ENCODE measurements at places on chromosomes 3 and 15.

DNA sequence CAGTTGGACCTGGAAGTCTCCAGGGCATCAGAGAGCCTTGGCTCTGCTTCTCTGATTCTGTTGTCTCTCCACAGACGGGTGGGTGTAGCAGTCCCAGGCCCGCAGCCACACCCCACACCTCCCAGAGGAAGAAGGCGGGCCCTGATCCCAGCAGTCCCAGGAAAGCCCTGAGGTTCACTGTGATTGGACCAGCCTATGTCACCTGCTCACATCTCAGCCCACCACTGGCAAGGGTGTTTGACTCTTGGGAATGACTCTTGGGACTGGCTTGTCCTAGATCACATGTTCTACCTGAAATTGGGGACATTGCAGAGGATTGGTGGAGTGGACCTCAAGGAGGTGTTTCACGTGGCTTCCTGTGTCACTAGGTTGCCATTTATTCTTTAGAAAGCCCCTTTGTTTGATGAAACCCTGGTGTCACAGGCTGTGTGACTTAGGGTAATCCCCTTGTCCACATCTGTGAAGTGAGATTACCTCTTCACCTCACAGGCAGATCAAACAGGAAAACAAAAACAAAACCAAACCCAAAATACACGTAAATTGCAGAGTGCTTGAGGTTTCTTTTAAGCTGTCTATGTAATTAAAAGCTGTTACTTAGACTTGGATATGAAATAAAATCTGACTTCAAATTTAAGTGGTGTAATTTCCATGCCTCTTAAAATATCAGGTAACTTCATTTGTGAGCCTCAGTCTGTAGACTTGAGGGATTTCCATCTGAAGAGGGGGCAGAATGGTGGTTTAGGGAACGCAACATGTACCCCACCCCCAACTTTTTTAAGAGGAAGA is 26.7 kb downstream of the FLNB start:
- no peak for DNase-seq

GRCh38 chr3:129548104-129548965 is 5.4 kb downstream of the H1-8 start:
- DNase-seq, result no peak

DNA sequence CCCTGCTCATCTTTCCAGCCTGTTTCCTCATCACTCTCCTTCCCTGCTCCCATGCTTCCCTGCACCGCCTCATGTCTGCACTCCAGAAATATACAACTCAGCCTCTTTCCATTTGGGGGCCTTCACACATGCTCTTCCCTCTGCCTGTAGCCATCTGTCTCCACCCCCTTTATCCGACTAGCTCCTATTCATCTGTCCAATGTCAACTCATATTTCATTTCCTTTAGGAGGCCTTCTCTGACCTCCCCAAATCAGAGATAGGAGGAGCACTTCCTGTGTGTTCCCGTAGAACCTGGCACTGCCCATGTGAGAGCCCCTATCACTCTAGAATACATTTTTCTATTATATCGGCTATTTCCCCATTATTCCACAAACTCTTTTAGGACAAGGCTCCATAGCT is 10.6 kb downstream of the ATP8B4 start:
- no peak for DNase-seq

- DNase-seq, result no peak
Measured at GRCh38 chr3:104805042-104805441, 561.7 kb upstream of the ALCAM start.

- no peak for DNase-seq
Measured at GRCh38 chr3:193940526-193940925, 195.4 kb upstream of the HES1 start.

DNA sequence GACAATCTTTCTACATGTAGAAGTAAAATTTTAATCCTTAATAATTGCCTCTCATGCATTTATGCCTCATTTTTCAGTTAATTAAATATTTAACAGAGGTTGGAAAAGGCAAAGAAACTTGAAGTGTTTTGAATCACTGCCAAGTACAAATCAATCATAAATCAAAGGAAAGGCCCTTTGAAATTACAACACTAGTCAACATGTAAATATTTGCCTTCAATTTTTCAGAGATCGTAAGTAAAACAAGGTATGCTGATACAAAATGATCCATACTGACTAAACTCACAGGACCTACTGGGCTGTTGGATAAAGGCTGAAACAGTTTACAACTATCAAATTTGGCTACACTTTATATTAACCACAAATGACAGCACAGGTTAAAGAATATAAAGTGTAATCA is 33.9 kb downstream of the ZBBX start:
- DNase-seq, result no peak

- no peak for DNase-seq
Measured at GRCh38 chr3:150901793-150902192, 3.4 kb downstream of the MINDY4B start.

DNA sequence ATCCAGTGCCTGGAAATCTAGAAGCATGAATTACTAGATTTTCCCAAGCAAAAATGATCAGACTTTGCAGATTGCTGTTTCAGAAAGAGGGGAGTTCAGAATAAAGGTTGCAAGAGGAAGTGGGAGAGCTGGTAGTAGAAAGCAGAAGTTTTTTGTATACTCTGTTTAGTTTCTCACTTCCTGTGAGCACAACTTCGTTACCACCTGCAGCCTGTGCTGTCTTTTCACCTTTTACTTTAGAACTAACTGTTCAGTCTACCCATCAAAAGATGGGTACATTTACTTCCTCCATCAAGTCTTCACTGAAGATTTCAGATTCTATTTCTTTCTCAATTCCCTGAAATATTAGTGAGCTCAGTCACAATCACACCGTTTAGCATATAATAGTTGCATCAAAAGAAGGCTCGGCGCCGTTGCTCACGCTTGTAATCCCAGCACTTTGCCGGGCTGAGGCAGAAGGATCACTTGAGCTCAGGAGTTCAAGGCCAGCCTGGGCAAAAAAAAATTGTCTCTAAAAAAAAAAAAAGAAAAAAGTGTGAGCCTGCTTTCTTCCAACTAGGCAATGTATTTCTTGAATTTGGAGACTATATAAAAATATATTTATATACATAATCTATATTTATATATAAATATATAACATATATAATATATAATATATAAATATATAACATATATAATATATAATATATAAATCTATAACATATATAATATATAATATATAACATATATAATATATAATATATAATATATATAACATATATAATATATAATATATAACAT is 1.8 kb upstream of the CEP97 start:
- DNase-seq, result no peak

DNA sequence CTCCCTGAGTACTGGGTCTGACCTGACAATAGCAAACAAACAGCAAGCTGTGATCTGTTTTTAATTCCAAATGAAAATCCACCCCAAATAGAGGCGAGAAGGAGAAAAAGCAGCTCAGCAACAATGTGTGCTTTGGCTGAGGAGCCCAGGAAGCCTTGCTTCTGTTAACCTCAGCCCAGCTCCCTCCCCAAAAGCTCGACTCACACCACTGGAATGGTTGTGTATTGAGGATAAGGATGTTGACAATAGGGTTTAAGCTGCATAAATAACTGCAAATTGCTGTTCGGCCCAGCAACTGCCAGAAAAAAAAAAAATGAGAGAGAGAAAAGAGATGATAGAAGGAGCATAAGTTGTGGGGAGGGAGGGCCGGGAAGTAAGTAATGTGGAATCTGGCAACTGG is 104.0 kb upstream of the TBC1D5 start:
- peak; percentile 20 for DNase-seq

- no peak for DNase-seq
Measured at GRCh38 chr3:38250198-38250597, 15.4 kb upstream of the SLC22A13 start.

DNA sequence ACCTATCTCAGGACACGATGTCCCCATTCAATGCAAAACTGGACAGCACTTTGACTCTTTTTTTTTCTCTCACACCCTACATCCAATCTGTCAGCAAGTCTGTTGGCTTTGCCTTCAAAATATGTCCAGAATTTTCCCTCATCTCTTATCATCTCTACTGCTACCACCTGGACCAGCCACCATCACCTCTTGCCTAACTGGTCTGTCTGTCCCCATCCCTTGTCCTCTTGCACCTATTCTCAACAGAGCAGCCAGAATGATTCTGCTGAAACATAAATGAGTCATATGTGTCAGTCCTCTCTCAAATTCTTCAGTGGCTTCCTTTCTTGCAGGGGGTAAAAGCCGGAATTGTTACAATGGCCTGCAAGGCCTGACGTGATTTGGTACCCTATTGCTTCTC is 105.8 kb downstream of the CYP19A1 start:
- no peak for DNase-seq

- no peak for DNase-seq
Measured at GRCh38 chr3:61593446-61594029, 32.2 kb downstream of the PTPRG start.
